Endothelial cell of umbilical vein (primary cell): ENCODE measurements at places on chromosomes 12 and 14. TPM values are rescaled to one million over a fixed set of nuclear protein-coding genes. Genes with fewer than 3 reads are reported as not detected.

The LRRC10 gene
- not detected in 2 replicates for total RNA-seq

The NANOG gene
- total RNA-seq = not detected in 2 replicates

The VRK1 gene
- total RNA-seq = 31.7 and 35.1 TPM in 2 replicates

The LGR5 gene
- total RNA-seq = not detected in 2 replicates

The WNT1 gene
- total RNA-seq = not detected in 2 replicates

- peaks cover 44% of the 10 kb centered on the region for H3K4me1 ChIP-seq
- DNase-seq = peak; percentile 22
- H3K27me3 ChIP-seq = no peaks in the 10 kb centered on the region
- no peak overlapping the region for H3K4me3 ChIP-seq
- no peaks in the 10 kb centered on the region for H3K36me3 ChIP-seq
- H3K27ac ChIP-seq = peak overlapping the region; percentile 83
These were observed 166.7 kb downstream of the SLC38A4 start for GRCh38 chr12:46659032-46659650.

DNA sequence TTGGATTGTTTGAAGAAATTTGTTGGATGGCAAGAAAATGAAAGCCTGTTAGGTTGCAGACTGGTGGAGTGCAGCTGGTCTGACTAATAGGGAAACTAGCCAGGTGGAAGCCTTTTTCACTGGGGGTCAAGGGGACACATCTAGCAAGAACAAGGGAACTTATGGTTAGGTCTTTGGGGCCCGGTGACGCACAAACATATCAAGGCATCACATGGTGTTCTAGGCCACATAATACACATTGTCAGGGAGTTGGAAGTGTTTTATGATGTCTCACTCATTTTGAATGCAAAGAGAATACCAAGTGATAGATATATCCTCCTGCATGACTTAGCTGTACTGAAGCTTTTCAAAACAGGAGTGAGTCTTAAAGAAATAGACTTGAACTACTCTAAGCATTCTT lies 351.2 kb downstream of the KCNH5 start:
- H3K27me3 ChIP-seq = no peaks in the 10 kb centered on the region
- no peaks in the 10 kb centered on the region for H3K4me1 ChIP-seq
- no peak overlapping the region for H3K27ac ChIP-seq

DNA sequence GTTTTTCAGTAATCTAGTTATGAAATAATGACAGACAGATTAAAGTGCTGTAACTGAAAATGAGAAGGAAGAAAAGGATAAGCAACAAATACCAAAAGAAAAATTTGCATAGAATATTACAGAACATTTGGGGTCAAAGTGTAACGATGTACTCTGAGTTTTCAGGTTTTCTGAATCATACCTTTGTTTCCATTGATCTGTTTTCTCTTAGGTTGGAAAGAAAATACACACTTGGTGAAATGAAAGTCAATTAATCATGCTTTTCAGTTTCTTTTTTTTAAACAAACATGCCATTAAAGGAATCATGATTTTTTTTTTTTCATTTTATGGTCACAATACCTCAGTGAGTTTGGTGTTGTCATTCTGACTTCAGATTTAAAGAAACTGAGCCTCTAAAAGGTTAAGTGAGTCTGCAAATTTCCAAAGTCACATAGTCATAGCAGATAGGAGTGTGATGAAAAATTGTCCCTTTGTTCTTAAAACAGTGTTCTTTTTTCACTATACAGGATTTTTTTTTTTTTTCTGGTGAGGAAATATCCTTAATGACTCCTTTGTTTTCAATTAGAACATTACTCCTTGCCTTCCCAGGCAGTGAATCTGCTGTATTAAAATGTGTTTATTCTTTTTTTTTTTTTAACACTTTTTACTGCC lies 35.9 kb upstream of the PZP start:
- no peaks in the 10 kb centered on the region for H3K36me3 ChIP-seq
- H3K4me3 ChIP-seq = no peak overlapping the region
- DNase-seq = no peak
- peaks cover 7% of the 10 kb centered on the region for H3K27me3 ChIP-seq
- H3K4me1 ChIP-seq = no peaks in the 10 kb centered on the region
- no peak overlapping the region for H3K27ac ChIP-seq

- DNase-seq = no peak
- H3K4me1 ChIP-seq = no peaks in the 10 kb centered on the region
- H3K27me3 ChIP-seq = peaks cover 2% of the 10 kb centered on the region
- no peak overlapping the region for H3K27ac ChIP-seq
- H3K4me3 ChIP-seq = no peak overlapping the region
These were observed 261.1 kb downstream of the AKAP6 start for GRCh38 chr14:32590157-32590556.

GRCh38 chr14:24954037-24954699 lies 95.8 kb downstream of the STXBP6 start:
- no peak overlapping the region for H3K27ac ChIP-seq
- H3K4me1 ChIP-seq = no peaks in the 10 kb centered on the region
- no peaks in the 10 kb centered on the region for H3K27me3 ChIP-seq
- DNase-seq = no peak

DNA sequence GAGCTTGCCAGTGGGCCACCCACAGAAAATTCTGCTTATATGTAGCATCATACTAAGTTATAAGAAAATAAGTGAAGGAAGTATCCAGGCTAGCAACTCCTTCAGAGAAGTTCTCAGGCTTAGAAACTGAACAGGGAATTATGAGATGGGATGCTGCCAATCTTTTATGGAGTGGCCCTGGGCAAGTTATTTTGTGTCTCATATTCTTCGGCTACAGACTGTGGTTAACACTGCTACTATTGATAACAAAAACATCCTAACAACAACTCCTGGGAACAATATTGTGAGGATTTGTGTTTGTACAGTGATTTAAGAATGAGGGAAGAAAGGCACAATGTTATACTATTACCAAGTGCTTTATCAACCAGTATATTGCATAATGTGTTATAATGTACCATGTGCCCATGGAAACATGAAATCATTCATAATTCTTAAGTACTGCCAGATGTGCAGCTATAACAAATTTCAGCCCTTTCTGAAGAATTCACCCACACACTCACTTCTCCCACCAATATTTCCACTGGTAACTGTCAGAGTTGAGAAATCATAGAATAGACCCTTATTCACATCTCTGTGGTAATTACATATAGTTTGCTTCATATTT lies 113.3 kb upstream of the SOX5 start:
- no peaks in the 10 kb centered on the region for H3K27me3 ChIP-seq
- H3K36me3 ChIP-seq = no peaks in the 10 kb centered on the region
- peaks cover 7% of the 10 kb centered on the region for H3K4me1 ChIP-seq
- H3K27ac ChIP-seq = no peak overlapping the region

- no peaks in the 10 kb centered on the region for H3K4me1 ChIP-seq
- no peaks in the 10 kb centered on the region for H3K36me3 ChIP-seq
- no peak overlapping the region for H3K4me3 ChIP-seq
- H3K27ac ChIP-seq = no peak overlapping the region
These were observed 2.9 kb downstream of the RFX4 start for GRCh38 chr12:106585521-106586277.

DNA sequence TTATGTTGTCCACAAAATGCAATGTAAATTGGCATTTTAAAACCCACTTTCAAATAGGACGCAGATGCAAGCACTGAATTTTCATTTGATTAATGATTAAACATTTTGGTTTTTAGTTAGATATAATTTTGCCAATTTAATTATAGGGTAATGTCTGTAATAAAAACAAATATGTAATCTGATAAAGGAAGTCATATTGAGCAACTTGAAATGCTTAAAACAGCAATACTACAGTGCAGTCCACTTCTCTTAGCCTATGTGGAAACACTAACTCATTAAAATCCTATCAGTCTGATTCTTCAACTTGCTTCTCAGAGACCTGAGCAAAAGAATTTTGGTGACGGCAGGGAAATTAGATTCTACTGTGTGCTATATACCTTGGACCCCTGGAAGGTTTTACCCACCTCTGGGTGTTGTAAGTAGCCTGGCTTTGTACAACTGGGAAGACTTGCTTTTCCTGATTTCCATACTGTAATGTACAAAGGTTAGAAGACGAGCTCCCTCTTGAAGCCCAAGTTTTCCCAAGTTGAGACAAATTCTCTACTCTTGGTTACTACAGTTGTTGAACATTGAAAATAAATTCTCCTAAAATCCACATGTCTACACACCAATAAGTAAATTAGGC lies 4.1 kb downstream of the TRHDE start:
- peaks cover 34% of the 10 kb centered on the region for H3K27me3 ChIP-seq
- DNase-seq = no peak
- H3K4me3 ChIP-seq = no peak overlapping the region
- no peaks in the 10 kb centered on the region for H3K36me3 ChIP-seq

DNA sequence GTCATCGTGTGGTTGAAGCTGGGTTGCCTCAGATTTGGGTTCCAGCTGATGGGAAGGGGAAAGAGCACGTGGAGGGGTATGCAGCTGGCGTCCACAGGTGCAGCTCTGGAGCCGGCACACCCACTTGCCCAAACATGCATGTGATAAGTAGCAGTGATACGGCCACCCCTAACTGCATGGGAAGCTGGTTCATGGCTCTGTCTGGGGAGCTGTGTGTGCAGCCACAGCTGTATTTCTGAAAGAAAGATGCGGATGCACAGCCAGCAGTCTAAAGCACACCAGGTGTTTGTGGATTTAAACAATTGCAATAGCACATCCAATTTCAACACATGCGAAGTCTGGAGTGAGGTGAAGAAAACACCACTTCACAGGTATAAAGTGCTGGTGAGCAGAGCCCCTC lies 181.4 kb downstream of the EFCAB11 start:
- no peak for DNase-seq
- H3K4me1 ChIP-seq = peaks cover 34% of the 10 kb centered on the region
- H3K27ac ChIP-seq = no peak overlapping the region

DNA sequence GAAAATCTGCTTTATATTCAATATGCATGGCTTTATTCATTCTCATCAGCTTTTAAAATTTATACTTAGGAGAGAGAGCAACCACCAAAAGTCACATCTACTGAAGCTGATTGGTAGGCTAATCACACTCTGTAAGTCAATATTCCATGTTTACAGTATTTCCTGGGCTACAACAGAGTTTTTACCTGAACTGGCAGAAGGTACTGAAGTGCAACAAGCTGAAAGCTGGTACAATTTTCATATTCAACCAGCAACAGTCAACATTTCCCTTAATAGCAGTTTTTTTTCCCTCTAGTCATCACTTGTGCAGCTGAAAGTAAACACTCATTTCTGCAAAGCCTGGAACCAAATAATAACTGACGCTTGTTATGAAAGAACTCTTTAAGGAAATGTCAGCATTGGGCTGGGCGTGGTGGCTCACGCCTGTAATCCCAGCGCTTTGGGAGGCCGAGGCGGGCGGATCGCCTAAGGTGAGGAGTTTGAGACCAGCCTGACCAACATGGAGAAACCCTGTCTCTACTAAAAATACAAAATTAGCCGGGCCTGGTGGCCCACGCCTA lies 12.9 kb downstream of the BRAP start:
- H3K4me3 ChIP-seq = no peak overlapping the region
- no peak overlapping the region for H3K27ac ChIP-seq
- H3K4me1 ChIP-seq = no peaks in the 10 kb centered on the region
- H3K36me3 ChIP-seq = peaks cover 14% of the 10 kb centered on the region

- peaks cover 26% of the 10 kb centered on the region for H3K4me1 ChIP-seq
- DNase-seq = no peak
- H3K27me3 ChIP-seq = no peaks in the 10 kb centered on the region
- H3K36me3 ChIP-seq = no peaks in the 10 kb centered on the region
- H3K27ac ChIP-seq = no peak overlapping the region
These were observed 2.4 kb downstream of the CLEC12B start for GRCh38 chr12:10012630-10013330.

DNA sequence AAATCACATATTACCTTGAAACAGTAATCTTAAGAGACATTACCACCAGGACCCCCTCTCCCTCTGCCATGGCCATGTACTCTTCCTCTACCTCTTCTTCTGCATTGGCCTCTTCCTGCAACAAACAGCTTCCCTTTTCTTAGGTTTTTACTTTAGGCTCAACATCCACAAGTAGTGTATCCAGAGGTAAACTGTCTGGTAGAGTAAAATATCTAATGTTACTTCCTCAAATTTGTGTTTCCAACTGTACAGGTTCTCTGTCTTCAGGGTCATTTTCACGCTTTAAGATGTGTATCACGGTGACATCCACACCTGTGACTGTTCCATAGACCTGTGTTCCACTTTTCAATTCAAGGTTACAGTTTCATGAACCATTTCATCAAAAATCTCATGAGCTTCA lies 13.4 kb downstream of the CDK17 start:
- peaks cover 5% of the 10 kb centered on the region for H3K36me3 ChIP-seq
- no peaks in the 10 kb centered on the region for H3K27me3 ChIP-seq
- no peak overlapping the region for H3K27ac ChIP-seq
- no peak overlapping the region for H3K4me3 ChIP-seq

DNA sequence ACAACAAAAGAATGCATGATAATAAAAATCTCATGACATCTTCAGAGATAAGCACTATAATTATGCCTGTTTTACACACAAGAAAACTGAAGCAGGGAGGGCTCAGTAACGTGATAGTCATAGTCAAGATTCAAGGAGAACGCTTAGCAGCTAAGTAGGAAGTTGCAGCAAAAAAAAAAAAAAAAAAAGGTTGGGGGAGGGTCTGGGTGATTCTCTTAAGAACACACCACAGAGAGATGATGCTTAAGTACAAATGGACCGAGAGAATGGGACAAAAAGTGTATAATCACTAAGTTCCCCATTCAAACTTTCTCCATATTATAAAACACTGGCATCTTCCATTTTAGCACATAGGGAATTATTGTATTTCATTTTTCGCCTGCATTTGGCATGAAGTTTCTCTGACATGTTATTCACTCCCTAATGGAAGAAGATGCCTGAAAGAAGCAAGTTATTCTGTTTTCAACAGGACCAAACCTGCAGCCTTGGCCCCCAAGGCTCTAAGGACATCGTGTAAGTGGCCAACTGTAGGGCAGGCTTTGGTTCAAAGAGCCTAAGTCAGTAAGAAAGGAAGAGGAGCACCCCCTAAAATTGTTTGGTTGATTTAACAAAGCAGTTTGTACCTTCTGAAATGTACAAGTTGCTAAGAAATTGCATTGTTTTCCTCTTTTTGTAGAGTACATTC lies 142.9 kb upstream of the TMPO start:
- peaks cover 27% of the 10 kb centered on the region for H3K4me1 ChIP-seq
- no peak for DNase-seq
- no peak overlapping the region for H3K27ac ChIP-seq
- H3K36me3 ChIP-seq = no peaks in the 10 kb centered on the region

GRCh38 chr14:95070748-95071435 lies 86.4 kb downstream of the DICER1 start:
- DNase-seq = no peak
- no peak overlapping the region for H3K27ac ChIP-seq
- no peaks in the 10 kb centered on the region for H3K36me3 ChIP-seq
- H3K4me1 ChIP-seq = no peaks in the 10 kb centered on the region
- no peak overlapping the region for H3K4me3 ChIP-seq

- H3K36me3 ChIP-seq = no peaks in the 10 kb centered on the region
- H3K4me3 ChIP-seq = no peak overlapping the region
- no peak overlapping the region for H3K27ac ChIP-seq
These were observed 1.1 kb upstream of the BCDIN3D start for GRCh38 chr12:49843876-49844437.

DNA sequence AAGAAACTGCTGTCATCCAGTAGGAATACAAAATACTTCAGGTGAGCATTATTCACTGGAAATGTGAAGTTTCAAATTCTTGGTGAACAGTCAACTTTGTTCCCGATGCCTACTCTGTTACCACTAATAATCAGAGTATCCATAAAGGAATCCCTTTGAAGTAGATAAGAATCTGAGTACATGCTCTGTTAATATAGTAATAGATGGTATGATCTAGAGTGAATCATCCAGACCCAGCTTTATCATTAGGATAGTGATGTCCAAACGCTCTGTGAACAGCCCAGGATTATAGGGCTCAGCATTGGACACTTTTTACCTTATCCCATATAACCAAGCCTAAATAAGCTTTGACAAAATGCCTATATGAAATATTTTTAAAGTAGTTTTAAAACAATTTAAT lies 33.3 kb downstream of the PPP2R3C start:
- H3K4me3 ChIP-seq = no peak overlapping the region
- no peak overlapping the region for H3K27ac ChIP-seq
- H3K4me1 ChIP-seq = no peaks in the 10 kb centered on the region

- no peaks in the 10 kb centered on the region for H3K4me1 ChIP-seq
- DNase-seq = no peak
- no peak overlapping the region for H3K4me3 ChIP-seq
These were observed 60.0 kb downstream of the BTG1 start for GRCh38 chr12:92085736-92086040.
